ENCODE measurements at places on chromosomes 16 and 17. TPM values are rescaled to one million over a fixed set of nuclear protein-coding genes. Genes with fewer than 3 reads are reported as not detected.

- DNase-seq, result no peak
These were observed 5.3 kb downstream of the CBX4 start for GRCh38 chr17:79833744-79834564.

- no peak for DNase-seq
These were observed 138.8 kb downstream of the PRKCA start for GRCh38 chr17:66441101-66441661.

DNA sequence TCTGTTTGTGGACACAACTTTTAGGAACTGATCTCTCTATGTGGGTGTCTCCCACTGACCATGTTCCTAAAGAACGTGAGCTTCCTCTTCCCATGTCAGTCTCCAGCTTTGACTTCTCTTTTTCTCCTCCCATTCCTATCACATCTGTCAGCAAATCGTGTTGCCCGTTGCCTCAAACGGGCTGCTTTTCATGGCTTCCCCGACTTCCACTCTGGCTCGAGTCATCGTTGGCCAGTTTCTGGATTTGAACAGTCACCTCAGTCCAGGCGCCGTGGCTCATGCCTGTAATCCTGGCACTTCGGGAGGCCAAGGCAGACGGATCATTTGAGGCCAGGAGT is 5.4 kb downstream of the ABCC1 start:
- DNase-seq, result no peak

GRCh38 chr16:79121906-79122305 is 478.6 kb downstream of the MAF start:
- no peak for DNase-seq

- DNase-seq, result no peak
These were observed 16.6 kb downstream of the UBALD2 start for GRCh38 chr17:76281573-76282371.

The ADGRG1 gene
- 0.67 TPM for total RNA-seq

The ERN1 gene
- total RNA-seq, result 62.9 TPM

The KRT20 gene
- not detected for total RNA-seq

The TNFRSF17 gene
- not detected for total RNA-seq

The ARL2BP gene
- total RNA-seq, result 32.6 TPM

GRCh38 chr17:33989361-33990148 is 265.5 kb upstream of the CCL2 start:
- DNase-seq, result no peak

GRCh38 chr16:70341600-70341999 is 5.1 kb upstream of the DDX19A start:
- no peak for DNase-seq

DNA sequence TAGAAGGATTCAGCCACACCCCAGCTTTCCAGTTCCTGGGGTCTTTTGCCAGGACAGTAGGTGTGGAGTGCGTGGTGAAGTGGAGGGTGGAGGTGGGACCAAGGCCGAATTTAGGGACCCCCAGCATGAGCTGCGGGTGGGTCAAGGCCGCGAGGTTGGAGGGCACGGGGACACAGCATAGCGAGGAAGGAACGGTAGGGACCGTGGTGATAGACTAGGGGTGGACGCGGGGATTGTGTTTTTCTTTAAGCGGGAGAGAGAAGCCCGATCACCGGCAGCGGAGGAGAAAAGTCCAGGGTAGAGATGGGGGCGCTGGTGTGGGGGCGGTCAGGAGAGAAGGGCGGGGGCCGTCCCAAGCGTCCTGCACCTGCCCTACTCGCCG is 261 bp upstream of the B4GALNT2 start:
- no peak for DNase-seq

The GNGT2 gene
- total RNA-seq, result 2.8 TPM

- no peak for DNase-seq
These were observed 4.6 kb downstream of the PDF start for GRCh38 chr16:69325784-69326171.

DNA sequence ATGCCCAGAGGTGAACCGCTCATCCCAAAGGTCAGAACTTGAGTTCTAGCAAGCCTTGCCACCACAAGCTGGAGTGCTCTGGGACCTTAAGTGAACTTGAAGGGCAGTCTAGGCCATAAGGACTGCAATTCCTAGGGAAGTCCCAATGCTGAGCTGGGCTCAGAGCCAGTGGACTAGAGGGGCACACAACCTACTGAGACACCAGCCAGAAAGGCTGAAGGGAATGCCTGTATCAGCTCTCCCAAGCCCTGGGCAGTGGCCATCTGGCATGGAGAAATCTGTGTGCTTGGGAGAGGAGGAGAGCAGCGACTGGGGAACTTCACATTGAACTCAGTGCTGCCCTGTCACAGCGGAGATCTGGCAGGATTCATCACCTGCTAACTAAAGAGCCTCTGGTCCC is 201.3 kb downstream of the CEP112 start:
- DNase-seq, result no peak

- DNase-seq, result no peak
These were observed 106.9 kb upstream of the SIAH1 start for GRCh38 chr16:48492133-48492532.

The TAT gene
- total RNA-seq, result not detected

- no peak for DNase-seq
These were observed 24.8 kb downstream of the ITPRIPL2 start for GRCh38 chr16:19138601-19139000.

DNA sequence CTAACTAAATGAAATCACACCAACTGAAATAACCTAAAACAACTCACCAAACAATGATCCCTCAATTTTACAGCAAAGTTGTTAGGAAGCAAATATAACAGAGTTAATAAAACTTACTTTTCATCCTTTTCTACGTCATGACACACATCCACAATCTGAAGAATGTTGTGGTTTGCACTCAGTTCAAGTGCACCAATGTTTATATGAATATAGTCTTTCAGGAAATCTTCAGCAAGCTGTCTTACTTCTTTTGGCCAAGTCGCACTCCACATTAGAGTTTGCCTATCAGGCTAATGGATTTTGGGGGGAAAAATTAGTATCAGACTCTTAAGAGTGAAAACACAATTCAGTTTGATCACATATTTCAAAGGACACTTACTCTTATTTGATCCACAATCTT is 3.3 kb downstream of the DDX5 start:
- DNase-seq, result peak; percentile 10

- DNase-seq, result no peak
These were observed 12.5 kb downstream of the ABCC3 start for GRCh38 chr17:50647187-50647586.

The CASKIN1 gene
- total RNA-seq, result not detected

GRCh38 chr17:82278308-82278707 is 4.8 kb upstream of the CSNK1D start:
- DNase-seq, result no peak

- DNase-seq, result no peak
These were observed 5.6 kb downstream of the PLEKHG4 start for GRCh38 chr16:67284699-67285646.

GRCh38 chr16:86930663-86931373 is 352.5 kb downstream of the FOXL1 start:
- DNase-seq, result no peak

GRCh38 chr16:82672676-82673075 is 45.9 kb downstream of the CDH13 start:
- DNase-seq, result no peak

The ACACA gene
- 14.5 TPM for total RNA-seq

DNA sequence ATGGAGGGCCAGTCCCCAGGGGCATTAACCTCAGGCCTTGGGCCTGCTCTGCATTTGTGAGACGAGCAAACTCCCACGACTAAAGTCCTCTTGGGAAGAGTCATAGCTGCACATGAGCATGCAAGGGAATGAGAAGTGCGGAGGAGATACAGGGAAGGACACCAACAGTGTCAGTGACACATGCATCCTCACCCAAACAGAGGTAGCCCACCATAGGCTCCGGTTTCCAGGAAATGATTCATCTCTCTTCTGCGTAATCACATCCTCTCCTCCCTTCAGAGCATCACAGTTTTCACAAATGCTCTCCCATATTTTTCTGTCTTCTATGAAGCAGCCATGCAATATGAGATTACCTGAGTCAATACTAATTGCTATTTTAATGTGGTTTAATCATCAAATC is 725.7 kb upstream of the GOT2 start:
- no peak for DNase-seq

The ACAP1 gene
- total RNA-seq, result 496 TPM

GRCh38 chr17:75315541-75316243 is 26.5 kb upstream of the SLC25A19 start:
- DNase-seq, result no peak

- DNase-seq, result no peak
These were observed 8.1 kb downstream of the DOC2B start for GRCh38 chr17:173166-173911.

DNA sequence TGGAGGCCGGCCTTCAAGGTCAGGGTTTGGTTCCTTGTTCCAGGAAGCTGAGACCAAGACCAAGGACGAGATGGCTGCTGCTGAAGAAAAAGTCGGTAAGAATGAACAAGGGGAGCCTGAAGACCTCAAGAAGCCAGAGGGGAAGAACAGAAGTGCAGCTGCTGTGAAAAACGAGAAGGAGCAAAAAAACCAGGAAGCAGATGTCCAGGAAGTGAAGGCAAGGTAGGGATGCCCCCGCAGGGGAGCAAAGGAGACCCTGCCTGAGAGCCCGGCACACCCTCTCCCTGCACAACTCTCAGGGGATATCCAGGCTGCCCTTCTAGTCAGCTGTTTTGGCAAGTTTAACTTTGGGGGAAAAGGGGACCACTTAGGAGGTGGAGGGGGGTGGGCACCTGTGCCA is 29.0 kb downstream of the RNF213 start:
- no peak for DNase-seq

All from naive thymus-derived CD4-positive, alpha-beta T cell (primary cell).